AG10803 (cell line): ENCODE measurements at places on chromosomes 7 and 10.

DNA sequence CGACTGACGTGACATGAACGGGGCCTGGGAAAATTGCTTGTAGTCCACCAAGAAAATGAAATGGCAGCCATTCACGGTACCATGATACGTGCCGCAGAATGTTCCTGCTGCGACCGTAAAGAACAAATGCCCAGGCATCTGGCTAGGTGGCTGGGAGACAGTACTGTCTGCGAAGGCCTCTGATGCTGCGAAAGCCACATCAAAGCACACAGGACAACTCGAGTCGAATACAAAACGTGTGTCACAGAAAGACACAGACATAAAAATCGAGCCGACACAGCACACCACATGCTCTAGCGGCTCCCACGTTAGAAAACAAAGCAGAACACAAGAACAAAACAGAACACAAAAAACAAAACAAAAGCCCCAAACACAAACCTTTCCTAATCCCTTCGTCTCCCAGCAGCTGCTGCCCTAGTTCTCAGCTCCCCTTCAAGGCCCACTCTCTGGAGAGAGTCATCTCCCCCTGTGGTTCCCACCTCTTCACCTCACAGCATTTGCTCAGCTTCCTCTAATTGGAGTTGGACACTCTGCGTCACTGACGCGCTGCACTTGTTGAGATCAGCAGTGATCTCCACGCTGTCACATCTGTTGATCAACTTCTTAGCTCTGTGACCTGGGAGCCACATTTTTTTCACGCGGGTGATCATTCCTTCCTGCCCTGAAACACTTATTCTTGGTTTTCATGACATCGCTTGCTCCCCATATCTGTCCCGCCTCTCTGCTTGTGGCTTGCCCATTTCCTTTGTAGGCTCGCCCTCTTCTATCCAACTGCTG lies 112.2 kb downstream of the CLEC2L start:
- no peak for DNase-seq

DNA sequence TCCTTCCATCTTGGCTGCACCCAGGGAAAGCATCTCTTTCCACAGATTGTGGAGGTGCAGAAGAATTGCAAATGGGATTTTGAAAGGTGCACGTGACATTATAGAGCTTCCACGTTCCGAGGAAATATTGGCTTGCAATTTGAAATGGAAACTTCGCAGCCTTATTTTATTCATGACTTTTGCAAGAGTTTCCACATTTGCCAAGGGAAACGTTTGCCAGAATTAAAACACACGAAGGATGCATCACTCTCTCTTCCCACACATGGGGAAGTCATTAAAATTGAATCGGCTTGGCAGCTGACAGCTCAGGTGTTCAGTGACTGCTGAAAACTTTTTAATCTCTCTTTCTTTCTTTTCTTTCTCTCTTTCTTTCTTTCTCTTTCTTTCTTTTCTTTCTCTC lies 475.4 kb upstream of the IGFBP3 start:
- DNase-seq, result peak; percentile 74

- no peak for DNase-seq
Measured at GRCh38 chr10:49414496-49414895, 18.6 kb upstream of the DRGX start.

- DNase-seq, result peak; percentile 68
Measured at GRCh38 chr10:114714281-114714741, 56.2 kb upstream of the ABLIM1 start.

DNA sequence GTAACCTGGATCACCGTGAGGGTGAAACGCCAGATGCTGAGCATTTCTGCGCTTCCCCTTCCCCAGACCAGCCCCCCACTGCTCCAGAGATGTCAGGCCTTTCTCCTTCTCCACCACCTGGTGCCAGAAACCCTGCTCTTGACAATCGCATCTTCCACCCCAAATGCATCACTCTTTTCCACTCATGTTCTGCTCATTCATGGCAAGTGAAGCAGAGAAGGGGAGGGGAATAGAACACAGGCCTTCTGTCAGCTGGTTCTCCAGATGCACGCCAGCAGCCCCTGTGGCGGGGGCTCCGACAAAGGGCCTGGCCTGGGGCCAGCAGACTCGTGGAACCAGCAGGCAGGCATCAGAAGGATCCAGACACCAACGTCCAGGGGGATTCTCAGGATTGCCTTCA lies 68.5 kb upstream of the SVIL start:
- no peak for DNase-seq

- DNase-seq, result peak; percentile 64
Measured at GRCh38 chr7:150788474-150789269, 11.5 kb downstream of the TMEM176B start.

DNA sequence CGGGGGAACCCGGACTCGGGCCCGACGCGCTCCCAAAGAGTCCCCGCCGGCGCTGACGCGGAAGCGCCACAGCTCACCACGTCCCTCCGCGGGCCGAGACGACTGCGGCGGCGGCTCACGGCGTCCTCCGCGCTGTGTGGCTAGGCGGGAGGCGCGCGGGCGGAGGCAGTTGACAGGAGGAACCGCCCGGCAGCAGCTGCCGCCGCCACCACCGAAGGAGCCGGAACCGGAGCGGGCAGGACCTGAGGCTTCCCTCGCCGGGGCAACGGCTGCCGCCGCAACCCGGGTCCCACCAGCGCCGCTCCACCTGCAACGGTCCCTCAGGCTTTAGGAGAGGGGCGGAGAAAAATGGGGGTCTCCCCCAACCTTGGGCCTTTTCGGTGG lies 334 bp downstream of the ZNF800 start:
- DNase-seq, result peak; percentile 71

DNA sequence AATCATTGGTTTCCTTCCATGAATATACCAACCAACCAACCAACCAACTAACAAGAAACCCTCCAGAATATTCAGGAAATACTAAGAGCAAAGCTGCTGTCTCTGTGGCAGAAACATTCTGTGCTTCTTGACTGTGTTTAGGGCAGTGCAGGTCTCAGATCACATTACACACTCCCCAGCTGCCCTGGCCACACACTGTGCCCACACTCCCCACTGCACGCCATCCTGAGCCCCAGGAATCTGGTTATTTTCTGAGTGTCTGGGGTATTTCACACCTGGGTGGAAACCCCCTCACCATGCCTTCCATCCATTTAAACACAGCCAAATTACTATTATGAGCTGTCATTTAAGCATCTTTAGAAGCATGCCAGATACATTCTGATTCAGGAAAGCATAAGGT lies 183.7 kb upstream of the ANK3 start:
- DNase-seq, result no peak

- DNase-seq, result no peak
Measured at GRCh38 chr10:101695404-101695890, 477 bp upstream of the FBXW4 start.

DNA sequence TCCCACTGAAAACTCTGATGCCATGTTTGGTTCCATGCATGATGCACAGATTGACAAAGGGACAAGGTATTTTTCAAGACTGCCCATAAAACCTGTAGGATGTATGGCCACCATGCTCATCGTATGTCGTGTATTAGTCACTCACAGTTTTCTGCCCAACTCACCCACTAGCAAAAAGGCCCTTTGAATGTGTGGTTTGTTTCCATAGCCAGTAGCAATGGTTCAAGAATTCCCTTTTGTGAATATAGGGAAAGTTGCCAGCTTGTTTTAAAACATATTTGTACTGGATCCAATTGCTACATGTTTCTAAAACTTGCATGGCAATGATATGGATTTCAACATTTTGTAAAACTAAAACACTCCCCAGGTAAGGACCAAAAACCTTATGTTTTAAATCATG lies 280.9 kb upstream of the YAE1 start:
- DNase-seq, result no peak

- DNase-seq, result no peak
Measured at GRCh38 chr10:64365663-64366062, 844.5 kb downstream of the REEP3 start.

DNA sequence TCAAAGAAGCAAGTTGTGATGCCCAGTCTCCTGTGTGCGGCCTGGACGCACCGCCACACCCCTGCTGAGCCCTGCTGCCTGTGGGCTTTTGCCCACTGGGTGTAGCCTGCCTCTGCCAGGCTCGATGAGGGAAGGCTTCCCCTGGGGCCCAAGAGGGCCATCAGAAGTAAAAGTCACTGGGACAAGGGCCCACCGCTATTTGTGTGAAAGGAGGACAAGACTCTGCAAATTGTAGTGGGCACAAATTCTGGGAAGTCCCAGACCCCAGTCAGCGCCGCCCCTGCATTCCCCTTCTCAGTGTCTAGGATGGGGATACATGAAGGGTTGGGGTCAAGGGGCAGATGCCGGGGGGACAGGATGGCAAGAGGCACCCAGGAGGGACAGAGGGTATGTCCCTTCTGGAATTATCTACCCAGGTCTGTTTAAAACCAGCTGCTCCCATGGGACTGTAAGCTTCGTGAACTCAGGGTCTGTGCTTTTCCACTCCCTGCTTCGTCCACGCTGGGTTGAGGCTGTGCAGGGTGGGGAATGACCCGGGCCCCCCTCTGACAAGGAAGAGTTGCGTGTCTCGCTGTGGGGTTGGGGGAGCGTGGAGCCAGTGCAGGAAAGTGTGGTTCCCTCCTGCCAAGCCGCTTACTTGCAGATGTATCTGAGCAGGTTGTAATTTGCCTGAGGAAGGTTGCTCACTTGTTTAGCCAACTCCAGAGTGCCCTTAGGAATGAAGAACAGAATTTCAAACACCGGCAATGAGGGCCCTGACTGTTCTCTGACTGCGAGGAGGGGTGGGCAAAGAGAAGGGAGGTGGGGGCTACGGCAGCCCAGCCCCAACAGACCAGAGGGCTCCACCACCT lies 147.2 kb downstream of the MAPK8 start:
- no peak for DNase-seq

DNA sequence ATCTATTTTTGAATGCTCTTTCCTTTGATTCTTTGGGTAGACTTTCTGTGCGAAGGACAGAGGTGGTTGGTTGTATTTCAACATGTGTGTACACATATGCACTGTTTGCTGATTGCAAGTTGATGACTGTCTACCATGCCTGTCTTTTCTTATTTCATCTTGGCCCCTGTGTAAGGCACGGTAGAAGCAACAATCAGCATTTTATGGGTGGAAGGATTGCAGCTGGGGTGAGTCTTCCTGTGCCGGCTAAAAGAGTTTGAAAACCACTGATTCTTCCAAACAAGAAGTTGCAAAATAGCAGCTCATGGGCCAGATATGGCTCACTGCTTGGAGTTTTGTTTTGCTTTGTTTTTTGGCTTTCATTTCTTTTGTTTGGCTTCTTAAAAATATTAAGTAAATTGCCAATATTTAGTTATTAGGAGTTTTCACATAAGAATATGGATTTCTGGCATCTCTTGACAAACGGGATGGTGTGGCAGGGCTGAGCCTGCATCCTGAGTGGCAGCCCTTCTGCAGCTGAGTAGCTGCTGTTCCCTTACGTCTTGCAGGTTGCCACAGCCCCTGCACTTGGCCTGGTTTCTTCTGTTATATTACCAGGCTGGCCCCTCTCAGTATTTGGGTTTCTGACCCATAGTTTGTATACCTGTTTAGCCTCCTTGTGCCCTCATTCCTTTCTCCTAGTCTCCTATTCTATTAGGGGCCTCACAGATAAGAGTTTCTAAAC lies 7.2 kb downstream of the ZNF862 start:
- no peak for DNase-seq

DNA sequence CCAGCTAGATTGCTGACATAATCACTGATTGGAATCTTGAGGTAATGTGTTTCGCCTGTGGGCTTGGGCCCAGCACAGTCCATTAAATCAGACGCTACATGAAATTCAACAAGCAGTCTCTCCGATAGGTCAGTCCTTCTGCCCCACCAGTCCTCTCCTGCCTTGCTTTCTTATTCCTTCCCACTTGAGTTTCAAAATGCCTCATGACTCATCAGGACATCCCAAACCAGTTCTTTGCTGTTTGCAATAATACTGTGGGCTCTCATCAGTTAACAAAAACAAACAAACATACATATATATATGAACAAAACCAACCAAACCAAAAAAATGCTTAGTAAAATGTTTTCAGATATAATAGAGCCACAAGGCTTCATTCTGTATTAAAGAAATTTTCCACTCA lies 599.0 kb downstream of the SORCS1 start:
- peak; percentile 25 for DNase-seq

DNA sequence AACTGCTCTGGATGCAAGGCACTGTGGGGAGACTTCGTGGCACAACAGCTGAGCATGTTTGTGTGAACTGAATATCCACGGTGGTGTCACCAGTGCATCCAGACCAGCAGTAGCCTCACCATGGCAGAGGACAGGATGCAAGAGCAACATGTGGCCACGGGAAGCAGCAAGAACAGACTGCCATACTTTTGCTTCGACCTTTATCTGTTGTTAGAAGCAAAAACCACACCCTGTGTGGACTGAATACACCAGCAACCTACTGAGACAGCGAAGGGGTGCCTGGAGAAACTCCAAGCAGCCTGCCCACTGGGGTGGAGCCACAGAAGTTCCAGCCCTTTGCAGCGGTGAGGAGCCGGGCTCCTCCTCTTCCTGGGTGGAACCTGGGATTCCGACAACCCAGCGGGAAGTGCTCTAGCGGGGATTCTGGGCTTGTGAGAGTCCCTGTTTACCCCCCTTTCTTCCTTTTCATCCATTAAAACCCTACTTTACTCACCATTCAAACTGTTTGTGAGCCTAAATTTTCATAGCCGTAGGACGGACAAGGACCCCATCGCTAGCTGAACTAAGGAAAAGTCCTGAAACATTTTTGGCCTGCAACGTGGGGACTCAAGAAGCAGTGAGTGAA lies 584.9 kb downstream of the GRM8 start:
- DNase-seq, result no peak

- DNase-seq, result no peak
Measured at GRCh38 chr7:40489844-40490602, 355.2 kb downstream of the SUGCT start.

DNA sequence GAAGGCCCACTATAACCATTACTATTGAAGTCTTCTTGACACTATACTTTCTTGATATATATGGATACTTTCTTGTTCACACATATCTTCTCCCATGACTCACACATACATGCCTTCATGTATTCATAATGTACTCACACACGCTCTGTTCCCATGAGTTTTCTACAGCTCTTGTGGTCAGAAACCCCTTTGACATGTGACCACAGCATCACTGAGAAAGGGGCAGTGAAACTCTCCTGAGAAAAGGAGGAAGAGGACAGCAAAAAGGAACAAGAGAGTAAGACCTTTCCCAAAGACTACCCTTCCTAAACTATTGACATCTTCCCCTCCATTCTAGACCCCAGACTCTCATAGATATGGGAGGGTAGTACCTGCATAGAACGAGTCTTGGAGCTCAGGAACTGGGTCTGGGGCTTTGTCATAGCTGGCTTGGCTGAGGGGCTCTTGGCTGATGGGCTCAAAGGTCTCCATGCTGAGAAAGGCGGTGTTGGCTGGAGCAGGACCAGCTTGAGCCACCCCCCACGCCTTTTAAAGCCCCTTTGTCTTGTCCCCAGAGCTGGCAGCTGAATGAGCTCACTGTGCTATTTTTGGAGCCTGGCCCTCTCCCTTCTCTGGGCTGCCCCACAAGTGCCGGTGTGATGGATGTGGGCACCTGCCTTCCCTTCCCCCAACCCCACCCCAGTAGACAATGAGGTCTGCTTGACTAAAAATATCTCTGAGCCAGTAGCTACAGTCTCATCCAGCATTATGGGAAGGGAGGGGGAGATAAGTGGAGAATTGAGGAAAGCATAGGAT lies 5.1 kb downstream of the SYNPO2L start:
- DNase-seq, result peak; percentile 77

- peak; percentile 92 for DNase-seq
Measured at GRCh38 chr7:7099584-7100014, 82.7 kb upstream of the C1GALT1 start.
